ENCODE measurements at places on chromosomes 16 and 17. TPM values are rescaled to one million over a fixed set of nuclear protein-coding genes. Genes with fewer than 3 reads are reported as not detected.

DNA sequence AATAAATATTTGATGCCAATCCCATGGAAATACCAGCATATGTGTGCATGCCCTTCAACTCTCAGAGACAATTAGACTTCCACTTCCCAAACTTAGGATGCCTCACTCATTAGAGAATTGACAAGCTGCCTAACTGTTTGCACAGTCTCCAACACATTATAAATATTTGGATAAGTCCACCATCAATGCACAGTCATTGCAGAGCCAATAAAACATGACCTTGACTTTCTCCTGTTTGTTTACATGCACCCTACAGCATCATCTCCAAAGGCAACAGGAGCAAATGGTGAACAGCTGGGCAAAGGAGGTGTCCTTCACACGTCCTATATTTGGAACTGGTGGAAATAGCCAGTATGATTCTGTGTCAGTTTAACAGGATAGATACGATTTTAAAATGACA lies 804.4 kb upstream of the RBFOX1 start:
- DNase-seq: no peak

GRCh38 chr16:72727565-72727964 lies 320.4 kb downstream of the ZFHX3 start:
- no peak for DNase-seq

GRCh38 chr16:1771188-1771863 lies at the start of gene NME3:
Gene NME3, minus strand, starts transcription at chr16:1771543. Its CDS starts 9 bp downstream, at chr16:1771534.
- DNase-seq: peak; percentile 63

- DNase-seq: peak; percentile 6
Observed at GRCh38 chr17:39916918-39917317, 1.5 kb downstream of the GSDMB start.

DNA sequence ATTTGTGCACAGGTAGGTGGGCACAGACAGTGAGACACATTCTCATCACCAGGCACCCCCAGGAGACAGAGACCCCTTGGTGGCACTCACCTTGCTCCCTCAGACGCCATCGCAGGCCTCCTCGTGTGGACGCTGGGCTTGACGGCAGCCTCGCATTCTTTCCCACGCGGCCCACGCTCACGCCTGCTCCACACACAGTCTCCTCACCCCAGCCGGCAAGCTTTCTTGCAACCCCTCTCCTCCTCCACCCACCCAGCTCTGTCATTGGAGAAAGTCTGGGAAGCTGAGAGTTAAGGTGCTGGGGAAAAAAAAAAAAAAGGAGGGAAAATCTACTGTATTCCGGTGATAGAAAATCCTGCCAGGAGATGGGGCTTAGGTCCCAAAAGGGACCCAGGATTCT lies 14.8 kb downstream of the SGCA start:
- no peak for DNase-seq

- peak; percentile 60 for DNase-seq
Observed at GRCh38 chr16:200388-200787, 20.1 kb downstream of the HBQ1 start.

DNA sequence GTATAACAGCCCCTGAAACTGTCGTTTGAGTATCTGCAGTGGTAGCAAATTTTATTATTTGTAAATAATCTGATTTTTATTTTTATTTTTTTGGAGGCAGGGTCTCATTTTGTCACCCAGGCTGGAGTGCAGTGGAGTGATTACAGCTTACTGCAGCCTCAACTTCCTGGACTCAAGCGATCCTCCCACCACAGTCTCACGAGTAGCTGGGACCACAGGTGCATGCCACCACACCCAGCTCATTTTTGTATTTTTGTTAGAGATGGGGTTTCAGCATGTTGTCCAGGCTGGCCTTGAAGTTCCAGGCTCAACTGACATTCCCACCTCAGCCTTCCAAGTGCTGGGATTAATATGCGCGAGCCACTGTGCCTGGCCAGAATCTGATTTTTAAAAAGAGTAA lies 2.8 kb downstream of the NDEL1 start:
- DNase-seq: no peak

- DNase-seq: no peak
Observed at GRCh38 chr17:37831986-37832385, 87.1 kb upstream of the HNF1B start.

GRCh38 chr16:12752159-12752558 lies 51.5 kb downstream of the CPPED1 start:
- DNase-seq: no peak

- DNase-seq: no peak
Observed at GRCh38 chr17:75672011-75672410, 4.9 kb downstream of the SAP30BP start.

Gene MT1E
- 712 TPM for total RNA-seq

Gene PDPR
- 12.7 TPM for total RNA-seq

Gene PPL
- 0.13 TPM for total RNA-seq

Gene MYH11
- total RNA-seq: under 0.01 TPM

Gene SGSH
- 20.4 TPM for total RNA-seq

Gene TMC7
- total RNA-seq: 2.8 TPM

Gene ABCA8
- not detected for total RNA-seq

Gene KRT28
- not detected for total RNA-seq

Gene KRT27
- total RNA-seq: not detected

Gene METTL2A
- total RNA-seq: 23.1 TPM

Gene TVP23A
- total RNA-seq: not detected

Gene C17orf78
- not detected for total RNA-seq
